Fibroblast of skin of right quadriceps (primary cell): ENCODE measurements at places on chromosomes 6 and 20.

DNA sequence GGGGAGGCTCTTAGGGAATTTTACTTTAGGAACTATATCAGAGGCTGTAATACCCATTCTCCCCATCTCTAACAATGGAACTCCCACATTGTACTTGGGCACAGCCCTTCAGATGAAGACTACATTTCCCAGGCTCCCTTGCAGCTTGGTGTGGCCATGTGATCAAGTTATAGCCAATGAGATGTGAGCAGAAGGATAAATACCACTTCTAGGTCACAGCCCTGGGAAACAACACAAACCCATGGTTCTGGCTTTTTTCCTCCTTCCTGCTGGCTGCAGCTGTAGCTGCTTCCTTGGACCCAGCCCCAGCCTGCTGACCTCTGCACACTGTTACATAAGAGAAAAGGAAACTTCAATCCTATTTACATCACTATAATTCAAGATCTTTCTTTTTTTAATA lies 445.9 kb upstream of the JARID2 start:
- peak; percentile 63 for DNase-seq

GRCh38 chr6:148596891-148597455 lies 149.9 kb upstream of the UST start:
- DNase-seq = no peak

DNA sequence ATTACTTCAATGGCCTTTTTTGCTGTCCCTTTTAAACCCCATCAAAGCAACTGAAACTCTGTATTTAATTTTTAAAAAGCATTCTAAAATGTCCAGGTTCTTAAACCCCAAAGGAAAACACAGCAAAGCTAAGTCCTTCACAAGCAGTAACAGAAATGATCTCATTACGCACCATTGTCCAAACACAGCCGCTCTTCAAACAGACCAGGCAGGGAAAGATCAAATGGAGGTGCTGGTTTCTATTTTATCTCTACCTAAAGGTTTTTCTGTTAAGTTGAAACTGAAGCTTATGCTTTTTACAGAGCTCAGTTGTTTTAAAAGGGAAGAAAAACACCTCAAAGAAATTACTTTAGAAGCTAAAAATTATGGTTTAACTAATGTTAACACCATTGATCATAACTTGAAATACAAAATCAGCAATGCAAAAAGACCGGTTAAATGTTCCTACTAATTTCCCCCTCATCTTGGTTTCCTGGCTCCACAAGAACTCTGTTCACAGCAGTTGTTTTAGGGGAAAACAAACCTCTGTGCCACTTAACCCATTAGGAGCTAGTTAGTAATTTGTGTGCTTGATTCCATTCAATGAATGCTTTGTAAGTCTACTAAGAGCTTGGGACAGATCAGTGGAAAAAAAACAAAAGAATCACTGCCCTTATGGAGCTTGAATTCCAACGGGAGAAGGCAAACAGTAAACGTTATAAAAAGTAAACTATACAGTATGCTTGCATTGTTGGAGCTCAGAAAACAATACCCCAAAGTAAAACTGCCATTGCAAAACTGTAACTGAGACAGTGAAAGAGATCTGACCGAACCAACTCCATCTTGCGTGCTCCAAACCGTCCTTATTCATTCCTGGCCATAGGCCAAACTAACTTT lies 87.4 kb downstream of the CD24 start:
- DNase-seq = no peak

DNA sequence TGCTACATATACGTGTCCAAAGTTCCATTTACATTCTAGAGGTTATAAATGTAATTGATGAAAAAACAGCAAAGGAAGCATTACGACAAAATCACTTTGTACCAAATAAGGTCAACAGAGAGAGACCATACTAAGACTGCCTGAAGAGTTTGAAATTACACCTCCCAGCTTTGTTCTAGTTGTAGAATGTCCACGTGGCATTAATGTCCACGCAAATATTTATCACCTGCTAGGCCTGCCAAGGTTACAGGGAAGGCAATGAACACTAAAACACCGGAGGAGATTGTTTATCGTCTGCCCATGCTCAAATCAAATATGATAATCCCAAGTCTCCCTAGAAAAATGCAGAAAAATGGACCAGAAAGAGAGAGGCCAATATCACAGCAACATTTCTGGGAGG lies 6.2 kb downstream of the RALGAPA2 start:
- DNase-seq = no peak

DNA sequence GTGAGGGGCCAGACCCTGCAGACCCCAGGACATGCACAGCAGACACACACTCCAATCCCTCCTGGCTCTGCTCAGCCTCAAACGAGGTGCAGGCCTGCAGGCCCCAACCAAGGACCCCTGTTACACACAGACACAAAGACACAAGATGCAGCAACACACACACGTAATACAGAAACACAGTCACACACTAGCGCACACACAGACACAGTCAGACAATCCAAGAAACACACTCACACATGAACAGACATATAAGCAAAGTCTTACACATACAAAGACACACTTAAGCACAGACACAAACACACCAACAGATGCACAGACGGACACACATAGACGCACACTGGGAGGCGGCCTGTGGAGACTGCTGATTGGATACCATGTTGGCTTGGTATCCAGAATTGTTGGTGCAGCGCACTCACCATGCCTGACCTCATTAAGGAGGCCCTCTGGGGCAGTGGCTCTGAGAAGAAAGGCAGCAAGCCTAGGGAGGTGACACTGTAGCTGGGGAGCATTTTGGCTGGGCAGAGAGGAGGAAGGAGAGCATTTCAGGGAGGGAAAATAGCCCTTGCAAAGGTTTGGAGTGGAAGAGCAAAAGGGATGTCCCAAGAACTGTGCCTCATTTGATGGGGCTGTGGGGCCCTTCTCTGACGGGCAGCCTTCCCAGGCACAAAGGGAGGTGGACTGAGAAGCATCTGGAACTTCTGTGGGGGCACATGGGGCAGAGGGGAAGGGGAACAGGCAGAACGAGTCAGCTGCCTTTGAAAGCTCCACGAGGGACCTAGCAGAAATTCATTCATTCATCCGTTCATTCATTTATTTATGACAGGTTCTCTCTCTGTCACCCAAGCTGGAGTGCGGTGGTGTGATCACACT lies 1.4 kb upstream of the HSPA12B start:
- no peak for DNase-seq

- no peak for DNase-seq
Observed at GRCh38 chr6:30334075-30334783, 7.5 kb downstream of the TRIM39 start.

GRCh38 chr6:74976701-74977100 lies 229.2 kb downstream of the COL12A1 start:
- no peak for DNase-seq

- peak; percentile 34 for DNase-seq
Observed at GRCh38 chr20:43915211-43916072, 790 bp downstream of the TOX2 start.
